Esophagus (tissue), 2 donors: ENCODE measurements at places on chromosomes 5 and 9. TPM values are rescaled to one million over a fixed set of nuclear protein-coding genes. Genes with fewer than 3 reads are reported as not detected.

The TRIM7 gene
- polyA plus RNA-seq = 33.8 TPM

The SPATA31A6 gene
- polyA plus RNA-seq = not detected

The PCDHB15 gene
- 0.37 TPM for polyA plus RNA-seq

The NUTM2F gene
- not detected for polyA plus RNA-seq

The SMAD5 gene
- polyA plus RNA-seq = 6.9 TPM

The SPEF2 gene
- polyA plus RNA-seq = 1.4 TPM

The INSL4 gene
- polyA plus RNA-seq = not detected

The DND1 gene
- polyA plus RNA-seq = 1.9 TPM

The DPYSL3 gene
- polyA plus RNA-seq = 22.1 TPM

The SOWAHA gene
- polyA plus RNA-seq = 0.07 TPM

The LCN1 gene
- not detected for polyA plus RNA-seq

The SHISAL2B gene
- not detected for polyA plus RNA-seq

The TMEM215 gene
- polyA plus RNA-seq = not detected

The DIPK1B gene
- 1.6 TPM for polyA plus RNA-seq

The C9 gene
- not detected for polyA plus RNA-seq

The COMMD10 gene
- 19.8 TPM for polyA plus RNA-seq
